ENCODE measurements at places on chromosomes 7 and 10.

- no peak overlapping the region for H3K27ac ChIP-seq
- peak; percentile 29 for DNase-seq
- H3K4me1 ChIP-seq: no peaks in the 10 kb centered on the region
- H3K27me3 ChIP-seq: peaks cover 57% of the 10 kb centered on the region
Measured at GRCh38 chr7:155333346-155334234, 35.9 kb downstream of the INSIG1 start.

- DNase-seq: peak; percentile 67
- no peaks in the 10 kb centered on the region for H3K4me1 ChIP-seq
- H3K36me3 ChIP-seq: no peaks in the 10 kb centered on the region
- H3K27me3 ChIP-seq: no peaks in the 10 kb centered on the region
- H3K27ac ChIP-seq: no peak overlapping the region
Measured at GRCh38 chr7:57308631-57309408, 141.2 kb upstream of the ZNF716 start.

DNA sequence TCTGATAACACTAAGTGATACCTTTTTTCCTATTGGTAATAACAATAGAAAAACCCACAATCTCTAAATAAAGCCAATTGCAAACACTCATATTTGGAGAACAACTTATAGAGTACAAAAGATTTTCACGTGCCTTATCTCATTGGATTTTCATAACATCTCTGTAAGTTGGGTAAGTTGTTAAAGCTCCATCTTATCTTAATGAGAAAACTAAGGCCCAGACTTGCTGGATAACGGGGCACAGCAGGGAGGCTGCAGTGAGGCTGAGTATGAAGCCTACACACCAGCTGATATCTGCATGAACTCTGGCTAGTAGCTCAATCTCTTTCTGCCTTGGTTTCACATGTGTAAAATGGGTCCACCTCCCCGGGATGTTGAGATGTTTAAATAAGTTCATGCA lies 26.8 kb downstream of the CPVL start:
- peaks cover 11% of the 10 kb centered on the region for H3K4me1 ChIP-seq
- peak; percentile 59 for DNase-seq
- no peak overlapping the region for H3K27ac ChIP-seq
- no peak overlapping the region for H3K4me3 ChIP-seq
- no peaks in the 10 kb centered on the region for H3K27me3 ChIP-seq

GRCh38 chr7:112945046-112945445 lies 141.6 kb downstream of the GPR85 start:
- no peak overlapping the region for H3K4me3 ChIP-seq
- no peak for DNase-seq
- H3K4me1 ChIP-seq: peaks cover 3% of the 10 kb centered on the region

- no peak for DNase-seq
- no peak overlapping the region for H3K27ac ChIP-seq
- no peaks in the 10 kb centered on the region for H3K27me3 ChIP-seq
- no peak overlapping the region for H3K4me3 ChIP-seq
Measured at GRCh38 chr7:75931680-75932079, 16.7 kb downstream of the POR start.

DNA sequence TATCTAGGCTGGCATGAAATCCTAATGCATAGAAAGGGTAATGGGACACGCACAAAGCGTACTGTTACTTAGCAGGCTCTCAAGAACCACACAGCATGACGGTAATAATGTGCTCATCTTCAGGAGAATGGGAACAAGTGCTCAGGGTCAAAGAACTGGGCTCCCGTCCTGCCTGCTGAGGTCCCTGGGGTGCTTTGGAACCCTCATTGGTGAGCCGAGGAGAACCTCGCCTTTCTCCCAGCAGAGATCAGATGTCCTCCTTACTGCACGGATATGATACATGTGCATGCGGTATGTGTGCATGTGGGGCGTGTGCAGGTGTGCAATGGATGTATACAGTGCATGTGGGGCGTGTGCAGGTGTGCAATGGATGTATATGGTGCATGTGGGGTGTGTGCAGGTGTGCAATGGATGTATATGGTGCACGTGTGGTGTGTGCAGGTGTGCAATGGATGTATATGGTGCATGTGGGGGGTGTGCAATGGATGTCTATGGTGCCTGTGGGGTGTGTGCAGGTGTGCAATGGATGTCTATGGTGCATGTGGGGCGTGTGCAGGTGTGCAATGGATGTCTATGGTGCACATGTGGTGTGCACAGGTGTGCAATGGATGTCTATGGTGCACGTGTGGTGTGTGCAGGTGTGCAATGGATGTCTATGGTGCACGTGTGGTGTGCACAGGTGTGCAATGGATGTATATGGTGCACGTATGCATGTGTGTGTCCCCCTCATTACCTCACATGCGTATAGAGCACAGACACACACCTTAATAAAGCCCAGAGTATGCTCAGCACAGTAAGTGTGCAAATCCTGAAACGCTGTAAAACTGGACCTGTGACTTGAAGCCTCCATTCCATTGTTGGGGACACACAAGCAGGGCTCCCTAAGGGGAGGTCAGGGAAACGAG lies 336.3 kb downstream of the PTPRN2 start:
- peak overlapping the region; percentile 53 for H3K4me3 ChIP-seq
- no peaks in the 10 kb centered on the region for H3K36me3 ChIP-seq

- no peak overlapping the region for H3K4me3 ChIP-seq
- H3K27me3 ChIP-seq: no peaks in the 10 kb centered on the region
- no peaks in the 10 kb centered on the region for H3K4me1 ChIP-seq
- H3K36me3 ChIP-seq: no peaks in the 10 kb centered on the region
- DNase-seq: no peak
- H3K27ac ChIP-seq: no peak overlapping the region
Measured at GRCh38 chr7:41809940-41810576, 107.2 kb upstream of the INHBA start.

- no peak overlapping the region for H3K27ac ChIP-seq
- no peak for DNase-seq
- H3K36me3 ChIP-seq: peaks cover 59% of the 10 kb centered on the region
- no peaks in the 10 kb centered on the region for H3K27me3 ChIP-seq
- H3K4me1 ChIP-seq: no peaks in the 10 kb centered on the region
Measured at GRCh38 chr7:16670021-16670420, 24.0 kb downstream of the BZW2 start.

GRCh38 chr10:69439350-69439739 lies 11.9 kb upstream of the TSPAN15 start:
- no peaks in the 10 kb centered on the region for H3K36me3 ChIP-seq
- no peak overlapping the region for H3K4me3 ChIP-seq
- no peaks in the 10 kb centered on the region for H3K27me3 ChIP-seq

- DNase-seq: no peak
- no peaks in the 10 kb centered on the region for H3K27me3 ChIP-seq
- H3K4me1 ChIP-seq: peaks cover 6% of the 10 kb centered on the region
Measured at GRCh38 chr7:135713836-135714470, 14.0 kb downstream of the SLC13A4 start.

- no peak overlapping the region for H3K27ac ChIP-seq
- H3K36me3 ChIP-seq: no peaks in the 10 kb centered on the region
- H3K27me3 ChIP-seq: no peaks in the 10 kb centered on the region
- no peak overlapping the region for H3K4me3 ChIP-seq
Measured at GRCh38 chr10:33352175-33352574, 17.7 kb upstream of the NRP1 start.

DNA sequence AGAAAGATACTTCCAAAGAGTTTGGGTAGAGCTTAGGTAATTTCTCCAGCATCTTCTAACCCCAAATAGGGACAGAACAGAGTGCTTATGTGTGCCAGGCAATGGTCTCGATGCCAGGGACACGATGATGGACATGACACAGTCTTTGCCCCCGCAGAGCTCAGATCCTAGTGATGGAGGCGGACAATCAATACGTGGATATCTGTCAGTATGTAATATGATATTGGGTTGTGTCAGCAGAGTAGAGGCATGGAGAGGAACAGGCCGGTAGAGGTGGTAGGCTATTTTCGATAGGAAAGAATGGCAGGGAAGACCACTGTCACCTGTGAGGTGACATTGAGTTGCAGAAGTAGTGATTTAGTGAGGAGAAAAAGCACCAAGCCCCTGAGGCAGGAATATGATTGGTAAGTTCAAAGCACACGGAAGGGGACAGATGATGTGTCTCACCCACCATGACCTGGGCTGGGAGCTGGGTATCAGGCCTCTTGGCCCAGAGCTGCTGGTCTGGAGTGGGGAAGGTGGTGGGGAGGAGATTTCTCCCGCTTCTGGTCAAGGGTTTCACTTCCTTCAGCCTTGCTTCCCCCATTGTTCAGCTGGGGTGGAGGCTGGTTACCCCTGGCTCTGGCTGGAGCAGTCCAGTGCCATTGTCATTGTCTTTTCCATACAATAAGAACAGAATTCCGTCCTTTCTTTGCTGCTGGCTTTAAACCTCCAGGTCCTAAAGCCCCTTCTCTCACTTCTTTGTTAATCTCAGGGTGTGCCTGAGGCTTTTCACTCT lies 36.0 kb upstream of the SRGN start:
- no peak overlapping the region for H3K27ac ChIP-seq
- H3K36me3 ChIP-seq: no peaks in the 10 kb centered on the region
- H3K27me3 ChIP-seq: no peaks in the 10 kb centered on the region

DNA sequence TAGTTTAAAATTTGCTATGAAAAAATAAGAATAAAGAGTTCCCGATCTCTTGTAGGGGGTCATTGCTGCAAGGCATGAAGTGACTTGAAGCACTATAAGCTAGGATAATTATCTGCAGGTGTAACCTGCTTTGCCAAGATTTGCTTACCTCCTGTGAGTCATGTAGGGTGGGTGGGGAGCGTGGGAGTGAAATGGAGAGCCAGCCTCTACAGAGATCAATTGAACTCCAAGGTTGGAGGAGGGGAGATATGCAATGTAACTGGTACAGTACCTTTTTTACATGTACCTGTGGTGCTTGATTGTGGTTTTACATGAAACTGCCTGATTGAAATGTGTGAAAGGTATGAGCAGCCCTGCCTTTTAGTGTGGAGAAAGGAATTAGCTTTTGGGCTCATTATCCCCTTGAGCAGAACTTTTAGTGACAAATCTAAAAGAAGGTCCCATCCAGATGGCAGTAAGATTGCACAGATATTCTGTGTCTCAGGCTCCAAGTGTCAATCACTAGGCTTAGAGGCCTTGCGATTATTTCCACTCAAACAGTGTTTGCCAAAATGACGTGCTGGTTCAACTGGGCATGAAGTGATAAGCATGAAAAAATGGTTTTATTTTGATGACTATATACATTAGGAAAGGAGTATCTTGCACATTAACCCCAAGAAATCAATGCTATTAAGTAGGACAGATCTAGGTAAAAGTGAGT lies 138.6 kb upstream of the GRB10 start:
- H3K4me3 ChIP-seq: no peak overlapping the region
- H3K36me3 ChIP-seq: no peaks in the 10 kb centered on the region
- H3K27ac ChIP-seq: no peak overlapping the region
- no peaks in the 10 kb centered on the region for H3K27me3 ChIP-seq
- no peak for DNase-seq

GRCh38 chr10:62025901-62026879 lies 124.7 kb downstream of the ARID5B start:
- DNase-seq: no peak
- no peaks in the 10 kb centered on the region for H3K27me3 ChIP-seq
- no peak overlapping the region for H3K4me3 ChIP-seq
- no peak overlapping the region for H3K27ac ChIP-seq
- no peaks in the 10 kb centered on the region for H3K36me3 ChIP-seq

GRCh38 chr10:34760606-34761005 lies 54.5 kb downstream of the PARD3 start:
- H3K27ac ChIP-seq: no peak overlapping the region
- no peaks in the 10 kb centered on the region for H3K27me3 ChIP-seq
- DNase-seq: peak; percentile 68
- no peak overlapping the region for H3K4me3 ChIP-seq

- peak; percentile 51 for DNase-seq
- H3K36me3 ChIP-seq: no peaks in the 10 kb centered on the region
- H3K27me3 ChIP-seq: no peaks in the 10 kb centered on the region
- peaks cover 20% of the 10 kb centered on the region for H3K4me1 ChIP-seq
Measured at GRCh38 chr10:60388709-60389301, 870 bp downstream of the ANK3 start.

- DNase-seq: peak; percentile 80
- H3K4me1 ChIP-seq: peaks cover 4% of the 10 kb centered on the region
- peaks cover 8% of the 10 kb centered on the region for H3K27me3 ChIP-seq
- H3K27ac ChIP-seq: no peak overlapping the region
Measured at GRCh38 chr7:151304856-151305255, 36.8 kb upstream of the NUB1 start.

DNA sequence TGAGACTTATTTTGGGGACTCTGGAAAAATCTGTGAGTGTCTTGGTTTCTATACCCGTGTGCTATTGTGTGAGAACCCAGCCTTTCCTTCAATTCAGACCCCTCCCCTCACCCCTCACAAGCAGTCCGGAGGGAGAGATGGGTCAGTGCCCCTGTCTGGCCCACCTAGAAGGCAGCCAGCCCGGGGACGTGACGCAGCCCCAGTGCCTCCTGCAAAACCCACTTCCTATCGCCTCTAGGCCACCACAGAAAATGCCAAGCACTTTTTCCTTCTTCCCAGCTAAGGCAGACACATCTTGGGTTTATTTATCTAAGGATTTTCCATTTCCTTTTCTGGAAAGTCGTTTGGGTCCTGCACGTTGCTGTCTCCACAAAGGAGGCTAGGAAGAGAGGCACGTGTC lies 11.6 kb upstream of the AQP1 start:
- H3K4me3 ChIP-seq: no peak overlapping the region
- DNase-seq: no peak
- peaks cover 10% of the 10 kb centered on the region for H3K4me1 ChIP-seq

- H3K4me1 ChIP-seq: peaks cover 20% of the 10 kb centered on the region
- DNase-seq: no peak
- H3K27me3 ChIP-seq: no peaks in the 10 kb centered on the region
- no peak overlapping the region for H3K4me3 ChIP-seq
- H3K27ac ChIP-seq: no peak overlapping the region
Measured at GRCh38 chr7:50818324-50818723, 35.6 kb upstream of the GRB10 start.

GRCh38 chr7:2843711-2844152 lies 376 bp downstream of the GNA12 start:
- H3K36me3 ChIP-seq: peaks cover 21% of the 10 kb centered on the region
- no peaks in the 10 kb centered on the region for H3K27me3 ChIP-seq

- peaks cover 18% of the 10 kb centered on the region for H3K36me3 ChIP-seq
- no peak overlapping the region for H3K4me3 ChIP-seq
- H3K4me1 ChIP-seq: peaks cover 4% of the 10 kb centered on the region
- no peak for DNase-seq
Measured at GRCh38 chr7:29975561-29975960, 14.0 kb downstream of the SCRN1 start.

GRCh38 chr7:74514131-74514591 lies 60.5 kb downstream of the GTF2IRD1 start:
- peaks cover 64% of the 10 kb centered on the region for H3K36me3 ChIP-seq
- H3K27me3 ChIP-seq: no peaks in the 10 kb centered on the region
- H3K27ac ChIP-seq: peak overlapping the region; percentile 32
- no peaks in the 10 kb centered on the region for H3K4me1 ChIP-seq
- no peak for DNase-seq

Measured in endodermal cell (in vitro differentiated cells).